ENCODE measurements at places on chromosomes 12 and 14.

DNA sequence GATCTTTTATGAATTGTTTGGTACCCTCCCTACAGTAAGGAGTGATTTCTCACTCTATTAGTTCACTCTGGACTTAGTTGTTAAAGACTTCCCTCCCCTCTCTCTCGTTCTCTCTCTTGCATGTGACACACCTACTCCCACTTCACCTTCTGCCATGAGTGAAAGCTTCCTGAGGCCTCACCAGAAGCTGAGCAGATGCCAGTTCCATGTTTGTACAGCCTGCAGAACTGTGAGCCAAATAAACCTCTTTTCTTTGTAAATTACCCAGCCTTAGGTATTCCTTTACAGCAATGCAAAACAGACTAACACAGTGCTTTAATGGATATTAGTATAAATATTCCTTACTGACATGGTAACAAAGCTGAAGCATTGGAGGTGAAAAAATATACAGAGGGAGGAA lies 187.7 kb downstream of the SSPN start:
- no peak for DNase-seq

DNA sequence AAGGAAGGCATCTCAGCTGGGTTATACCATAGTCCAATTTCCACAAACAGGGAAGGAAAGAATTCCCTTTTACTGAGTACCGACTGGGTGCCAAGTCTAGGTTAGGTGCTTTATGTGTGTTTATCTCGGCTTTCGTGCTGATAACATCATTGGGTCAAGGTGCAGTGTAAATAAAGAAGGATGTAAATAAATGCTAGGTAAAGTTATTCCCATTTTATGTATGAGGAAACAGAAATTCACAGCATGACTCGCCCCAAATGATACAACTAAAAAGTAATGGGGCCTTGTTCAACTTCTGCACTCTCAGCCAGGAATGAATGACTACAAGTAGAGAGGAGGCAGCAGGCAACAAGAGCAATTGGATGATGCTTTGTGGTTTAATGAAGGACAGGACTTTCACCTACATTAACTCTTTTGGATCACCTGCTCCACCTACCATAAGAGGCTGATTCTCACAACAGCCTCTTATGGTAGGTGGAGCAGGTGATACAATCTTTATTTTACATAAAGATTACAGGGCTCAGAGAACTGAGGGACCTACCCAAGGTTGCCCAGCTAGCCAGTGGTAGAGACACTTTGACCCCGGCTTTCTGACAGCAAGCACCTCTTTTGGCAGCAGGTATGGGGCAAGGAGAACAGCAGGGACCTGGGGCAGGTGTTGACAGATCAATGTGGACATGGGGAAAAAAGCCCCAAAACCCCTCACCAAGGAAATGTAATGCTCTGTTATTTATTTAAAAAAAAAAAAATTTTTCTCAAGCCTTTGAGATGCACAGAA lies 213.4 kb upstream of the NUDT4 start:
- no peak for DNase-seq

- DNase-seq, result no peak
These were observed 1783.6 kb upstream of the FLRT2 start for GRCh38 chr14:83746336-83746735.

- no peak for DNase-seq
These were observed 59.1 kb downstream of the ESR2 start for GRCh38 chr14:64234877-64235651.

- no peak for DNase-seq
These were observed 157.5 kb downstream of the PLCZ1 start for GRCh38 chr12:18580291-18580690.

GRCh38 chr14:70909733-70910614 lies 2.7 kb downstream of the PCNX1 start:
- no peak for DNase-seq

- no peak for DNase-seq
These were observed 110.2 kb downstream of the PLEKHA5 start for GRCh38 chr12:19239616-19240234.

- DNase-seq, result no peak
These were observed 38.5 kb downstream of the NT5DC3 start for GRCh38 chr12:103802586-103802886.

GRCh38 chr12:42141981-42142606 lies 2.6 kb downstream of the GXYLT1 start:
- no peak for DNase-seq

DNA sequence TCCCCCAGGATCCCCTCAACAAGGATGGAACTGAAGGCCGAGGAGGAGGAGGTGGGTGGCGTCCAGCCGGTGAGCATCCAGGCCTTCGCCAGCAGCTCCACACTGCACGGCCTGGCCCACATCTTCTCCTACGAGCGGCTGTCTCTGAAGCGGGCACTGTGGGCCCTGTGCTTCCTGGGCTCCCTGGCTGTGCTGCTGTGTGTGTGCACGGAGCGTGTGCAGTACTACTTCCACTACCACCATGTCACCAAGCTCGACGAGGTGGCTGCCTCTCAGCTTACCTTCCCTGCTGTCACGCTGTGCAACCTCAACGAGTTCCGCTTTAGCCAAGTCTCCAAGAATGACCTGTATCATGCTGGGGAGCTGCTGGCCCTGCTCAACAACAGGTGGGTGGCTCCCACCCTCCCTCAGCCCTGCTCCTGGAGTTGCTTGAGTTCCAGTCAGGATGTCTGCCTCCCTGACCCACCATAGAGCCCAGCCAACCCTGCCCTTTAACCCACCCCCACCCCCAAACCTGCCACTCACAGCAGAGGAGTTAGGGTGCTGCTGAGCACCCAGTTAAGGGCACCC lies 1.4 kb downstream of the ASIC1 start:
- DNase-seq, result peak; percentile 31

DNA sequence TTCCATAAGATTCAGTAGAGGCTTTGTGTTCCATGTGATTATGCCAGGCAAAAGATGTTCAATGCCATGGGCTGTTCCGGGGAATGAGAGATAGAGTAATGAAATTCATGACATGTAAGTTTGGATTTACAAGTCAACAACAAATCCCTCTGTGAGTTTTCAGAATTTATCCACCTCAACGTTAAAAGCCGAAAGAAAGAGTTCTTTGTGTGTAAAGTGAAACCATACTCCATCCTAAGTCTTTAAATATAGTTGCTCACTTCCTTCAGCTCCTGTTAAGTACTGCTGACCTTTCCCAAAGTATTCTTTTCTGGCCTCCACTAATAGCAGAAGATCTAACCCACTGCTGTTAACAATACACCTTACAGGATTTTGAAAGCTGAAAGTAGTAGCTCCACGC lies 190.0 kb downstream of the TMX1 start:
- DNase-seq, result no peak

- peak; percentile 50 for DNase-seq
These were observed 274.6 kb downstream of the BTG1 start for GRCh38 chr12:91870872-91871707.

DNA sequence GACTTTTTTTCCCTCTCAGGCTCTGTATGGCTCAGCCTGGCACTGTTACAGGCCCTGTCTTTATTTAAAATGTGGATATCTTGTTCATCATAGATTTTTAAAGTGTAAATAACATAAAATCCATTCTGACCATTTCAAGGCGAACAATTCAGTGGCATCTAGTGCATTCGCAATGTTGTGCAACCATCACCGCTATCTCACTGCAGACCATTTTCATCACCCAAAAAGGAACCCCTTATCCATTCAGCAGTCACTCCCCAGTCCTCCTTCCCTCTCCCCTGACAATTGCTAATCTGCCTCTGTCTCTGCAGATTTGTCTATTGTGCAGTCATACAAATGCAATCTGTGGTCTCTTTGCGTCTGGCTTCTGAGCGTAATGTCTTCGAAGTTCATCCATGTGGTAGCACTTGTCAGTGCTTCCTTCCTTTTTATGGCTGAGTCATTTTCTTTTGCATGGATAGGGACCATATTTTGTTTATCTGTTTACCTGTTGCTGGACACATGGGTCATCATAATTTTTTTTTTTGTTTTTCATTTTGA lies 148.8 kb upstream of the LHX5 start:
- no peak for DNase-seq

- no peak for DNase-seq
These were observed 95.3 kb upstream of the MED13L start for GRCh38 chr12:116372815-116373214.

- DNase-seq, result no peak
These were observed 393.8 kb downstream of the NPAS3 start for GRCh38 chr14:33332497-33332896.

GRCh38 chr12:10395390-10395998 lies 5.7 kb upstream of the KLRK1 start:
- no peak for DNase-seq

DNA sequence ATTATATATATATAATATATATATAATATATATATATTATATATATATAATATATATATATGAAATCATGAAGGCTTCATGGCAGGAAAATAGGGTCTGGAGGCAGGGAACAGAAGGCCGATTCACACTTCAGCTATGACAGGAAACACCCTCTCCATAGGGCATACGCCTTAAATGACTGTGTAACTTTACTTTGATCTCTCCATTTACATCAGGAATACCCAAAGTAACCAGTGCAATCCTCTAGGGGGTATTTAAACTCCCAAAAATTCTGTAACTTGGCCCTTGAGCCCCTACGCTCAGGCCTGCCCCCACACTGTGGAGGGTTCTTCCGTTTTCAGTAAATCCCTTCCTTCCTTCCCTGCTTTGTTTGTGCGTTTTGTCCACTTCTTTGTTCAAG lies 40.4 kb upstream of the PPP2R5C start:
- no peak for DNase-seq

DNA sequence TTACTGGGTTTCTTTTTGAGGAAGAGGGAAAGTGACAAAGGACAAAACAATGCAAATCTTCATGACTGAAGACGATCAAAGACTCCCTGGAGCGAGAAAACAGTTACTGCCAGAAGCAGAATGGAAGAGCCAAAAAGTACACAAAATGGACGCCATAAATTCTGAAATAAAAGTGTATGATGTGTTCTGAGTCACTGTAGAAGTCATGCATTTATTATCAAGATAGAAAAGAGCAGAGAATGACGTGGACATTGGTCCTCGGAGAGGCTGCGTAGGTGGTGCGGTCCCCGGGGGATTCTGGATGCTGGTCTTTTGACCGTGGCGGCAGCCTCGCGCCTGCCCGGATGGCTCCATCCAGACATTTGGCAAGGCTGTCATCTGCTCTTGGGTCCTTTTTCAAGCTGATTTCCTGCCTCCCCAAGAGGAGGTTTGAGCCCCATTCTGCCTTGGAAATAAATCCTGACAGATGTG lies 52.8 kb downstream of the C14orf132 start:
- DNase-seq, result no peak
